Fibroblast of upper back skin (primary cell): ENCODE measurements at places on chromosomes 6 and 20.
A peak's percentile ranks its signal among the peaks of the same experiment; 100 is the strongest.

DNA sequence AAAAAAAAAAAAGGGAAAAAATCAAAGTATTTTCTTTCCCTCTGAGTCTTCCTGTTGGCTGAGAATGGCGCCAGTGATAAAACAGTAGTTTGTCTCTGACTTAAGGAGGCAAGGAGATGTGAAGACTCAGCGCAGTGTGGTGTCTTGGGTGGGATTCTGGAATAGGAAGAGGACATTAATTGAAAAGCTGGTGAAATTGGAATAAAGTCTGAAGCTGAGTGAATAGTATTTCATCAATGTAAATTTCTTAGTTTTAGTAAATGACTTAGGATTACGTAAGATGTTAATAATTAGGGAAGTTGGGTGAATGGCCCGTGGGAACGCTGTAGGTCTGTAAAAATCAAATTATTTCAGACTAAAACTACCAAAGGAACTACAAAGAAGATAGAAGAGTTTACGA, 122.8 kb upstream of the ZNF217 start:
- DNase-seq: no peak

GRCh38 chr6:142902636-142903053, 42.3 kb downstream of the HIVEP2 start:
- peak; percentile 99 for DNase-seq

- DNase-seq: peak; percentile 64
Measured at GRCh38 chr20:1820138-1821079, 74.8 kb upstream of the SIRPA start.

- DNase-seq: no peak
Measured at GRCh38 chr6:162019349-162019748, 708.2 kb downstream of the PRKN start.

- DNase-seq: no peak
Measured at GRCh38 chr6:26330859-26331217, 34.2 kb upstream of the BTN3A2 start.

DNA sequence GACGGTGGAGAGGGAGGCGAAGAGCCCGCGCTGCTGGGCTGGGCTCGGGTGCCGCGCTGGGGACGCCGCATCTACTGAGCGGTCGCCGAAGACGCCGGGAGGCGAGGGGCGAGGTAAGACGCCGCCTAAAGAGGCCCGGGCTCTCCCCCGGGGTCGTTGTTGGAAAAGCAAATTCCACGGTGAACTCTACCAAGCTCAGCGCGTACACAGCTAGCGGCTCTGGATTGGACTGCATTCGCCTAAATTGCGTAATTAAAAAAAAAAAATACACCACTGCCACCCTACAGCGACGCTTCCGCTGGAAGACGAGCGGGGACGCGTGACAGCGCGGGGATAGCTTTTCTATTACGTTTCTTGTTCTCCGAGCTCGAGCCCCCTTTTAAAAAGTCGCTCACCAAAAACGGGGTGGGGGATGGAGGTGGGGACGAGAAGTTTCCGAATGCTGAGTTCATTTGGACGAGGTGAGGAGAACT, 92.0 kb upstream of the PRDM1 start:
- peak; percentile 45 for DNase-seq

GRCh38 chr6:151448623-151449022, 3.3 kb downstream of the RMND1 start:
- DNase-seq: no peak

DNA sequence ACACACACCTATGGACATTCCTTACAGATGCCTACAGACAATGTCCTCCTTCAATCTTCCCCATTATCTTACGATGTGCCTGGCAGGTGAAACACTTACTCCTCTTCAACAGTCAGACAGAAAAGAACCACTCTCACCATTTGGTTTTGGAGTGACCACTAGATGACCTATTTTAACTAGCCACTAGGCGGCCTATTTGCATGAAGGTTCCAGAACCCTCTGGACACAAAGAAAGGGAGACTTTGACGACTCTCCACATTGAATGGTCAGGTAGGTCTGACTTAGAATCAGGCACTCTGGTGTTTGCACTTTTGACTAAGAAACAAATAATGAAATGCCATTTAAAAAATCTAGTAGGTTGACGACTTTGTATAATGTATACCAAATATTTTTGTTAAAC, 42.0 kb downstream of the PNLDC1 start:
- DNase-seq: no peak

GRCh38 chr20:20373091-20373571, 5.2 kb downstream of the INSM1 start:
- DNase-seq: peak; percentile 47

DNA sequence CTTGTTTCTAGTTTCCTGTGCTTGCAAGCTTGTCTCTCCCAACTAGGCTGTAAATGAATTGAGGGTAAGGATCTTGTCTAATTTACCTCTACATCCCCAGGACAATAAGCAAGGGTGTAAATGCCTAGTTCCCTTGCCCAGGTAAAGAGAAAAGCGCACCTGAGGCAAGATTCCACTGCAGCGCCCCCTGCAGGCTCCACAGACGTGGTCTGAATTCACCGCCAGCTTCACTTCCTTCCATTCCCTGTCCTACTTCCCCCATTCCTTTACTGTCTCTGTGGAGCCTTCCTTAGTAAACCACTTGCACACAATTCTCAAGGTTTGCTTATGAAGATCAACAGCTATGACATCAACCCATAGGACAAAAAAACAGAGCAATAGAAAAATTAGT, 42.3 kb downstream of the ANKEF1 start:
- no peak for DNase-seq

DNA sequence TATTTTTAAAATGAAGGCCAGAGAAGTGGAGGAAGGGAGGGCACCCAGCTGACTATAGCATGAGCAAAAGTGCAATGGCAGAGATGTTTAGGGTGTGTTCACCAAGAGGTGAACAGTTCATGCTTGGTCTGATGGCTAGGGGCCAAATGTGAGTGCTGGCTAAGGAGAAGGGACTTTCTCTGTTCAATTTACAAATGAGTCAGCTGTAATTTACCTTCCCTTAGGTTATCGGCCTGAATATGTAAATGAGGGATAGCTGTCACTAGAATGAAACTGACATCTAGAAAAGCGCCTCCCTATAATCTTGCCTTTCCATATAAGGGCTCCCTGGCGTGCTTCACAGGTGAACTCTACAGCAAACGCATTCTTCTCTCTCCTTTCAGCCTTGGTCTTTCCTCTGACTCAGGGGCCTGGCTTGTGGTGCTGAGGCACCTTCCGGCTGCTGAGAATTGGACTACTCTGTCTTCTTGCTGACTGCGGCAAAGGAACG, 114.7 kb upstream of the BACH2 start:
- DNase-seq: no peak

DNA sequence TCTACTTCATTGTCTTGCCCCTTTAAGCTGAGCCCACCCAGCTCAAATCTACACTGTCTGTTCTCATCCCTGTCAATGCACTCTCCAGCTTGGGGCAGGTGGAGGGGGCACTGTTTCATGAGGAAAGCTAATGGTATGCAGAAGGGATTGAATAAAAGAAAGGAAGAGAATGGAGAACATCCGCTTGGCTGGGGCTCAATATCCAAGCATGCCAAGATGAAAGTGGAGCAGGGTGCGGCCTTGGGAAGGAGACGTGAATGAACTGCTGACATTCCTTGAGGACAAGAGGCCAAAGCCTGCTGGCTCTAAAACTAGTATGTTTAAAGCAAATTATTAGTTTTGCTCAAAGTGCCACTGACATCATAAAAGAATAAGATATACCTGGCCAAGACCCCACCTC, 24.2 kb downstream of the AKAP12 start:
- DNase-seq: peak; percentile 46

DNA sequence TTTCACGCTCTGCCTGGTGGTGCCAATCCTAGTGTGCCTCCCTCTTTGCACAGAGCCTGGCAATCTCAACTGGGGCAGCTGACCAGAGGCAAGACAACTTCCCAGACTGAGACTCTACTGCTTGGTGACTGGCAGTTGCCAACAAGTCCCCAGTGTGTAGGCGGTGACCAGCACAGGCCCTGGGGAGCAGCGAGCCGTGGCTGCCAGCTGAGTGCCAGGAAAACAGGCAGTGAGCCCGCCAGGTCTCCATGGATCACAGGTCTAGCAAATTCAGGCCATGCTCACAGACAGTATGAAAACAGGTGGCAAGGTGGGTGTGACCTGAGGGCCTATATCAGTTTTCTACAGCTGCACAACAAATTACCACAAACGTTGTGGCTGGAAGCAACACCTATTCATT, 289.9 kb downstream of the KIF16B start:
- no peak for DNase-seq

- DNase-seq: no peak
Measured at GRCh38 chr6:101208152-101208551, 185.4 kb upstream of the GRIK2 start.

DNA sequence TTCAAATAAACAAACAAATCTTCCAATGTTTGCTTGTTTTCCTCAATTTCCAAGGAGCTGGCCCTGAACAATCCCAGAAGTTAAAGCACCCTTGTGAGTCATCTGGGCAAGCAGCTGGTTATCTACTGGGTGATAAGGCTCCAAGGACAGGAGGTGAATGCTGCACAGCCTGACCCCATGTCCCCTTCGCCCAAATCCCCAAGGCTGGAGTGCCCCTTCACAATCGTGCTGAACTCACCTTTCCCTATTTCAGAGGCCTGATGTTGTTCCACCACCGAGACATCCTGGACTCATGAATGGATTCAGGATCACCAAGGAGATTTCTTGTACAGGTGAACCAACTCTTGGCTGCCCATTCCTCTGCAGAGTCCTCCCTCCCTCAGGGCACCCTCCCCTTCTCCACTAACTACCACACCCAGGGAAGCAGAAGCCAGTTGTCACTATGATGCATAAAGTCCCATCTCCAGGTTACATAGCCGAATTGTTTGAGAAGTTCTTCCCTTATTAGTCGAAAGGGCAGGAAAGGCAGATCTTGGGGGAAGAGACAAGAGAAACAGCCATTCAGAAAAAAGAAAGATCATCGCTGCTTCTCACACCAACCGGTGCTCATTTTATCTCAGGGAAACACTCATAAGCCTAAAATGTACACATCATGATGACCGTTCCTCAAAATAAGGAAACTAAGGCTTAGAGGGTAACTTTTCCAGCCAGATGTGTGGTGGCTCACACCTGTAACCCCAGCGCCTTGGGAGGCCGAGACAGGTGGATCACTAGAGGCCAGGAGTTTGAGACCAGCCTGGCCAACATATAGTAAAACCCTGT, 138.8 kb upstream of the RREB1 start:
- no peak for DNase-seq

- DNase-seq: no peak
Measured at GRCh38 chr6:129946439-129947140, 71.8 kb upstream of the L3MBTL3 start.

DNA sequence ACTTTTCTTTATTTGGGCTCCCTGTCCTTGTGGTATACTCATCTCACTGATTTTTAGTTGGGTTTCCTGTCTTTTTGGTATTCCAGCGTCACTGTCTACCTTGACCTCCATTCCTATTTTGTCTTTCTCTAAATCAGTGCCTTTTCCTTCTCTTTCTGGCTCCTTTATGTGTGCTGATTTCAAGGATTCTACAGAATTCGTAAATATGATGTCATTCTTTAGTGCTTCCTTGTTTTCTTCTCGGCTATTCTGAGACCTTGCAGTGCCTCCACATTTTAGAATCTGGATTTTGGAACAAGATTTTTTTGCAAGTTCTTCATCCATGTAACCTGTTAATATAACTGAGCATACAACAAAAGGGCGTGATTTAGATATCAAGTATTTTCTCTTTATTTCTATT, 69.8 kb upstream of the NOTCH4 start:
- no peak for DNase-seq

- DNase-seq: no peak
Measured at GRCh38 chr6:75550544-75551167, 51.0 kb upstream of the SENP6 start.

- DNase-seq: no peak
Measured at GRCh38 chr20:22577515-22578220, 6.7 kb downstream of the FOXA2 start.

- DNase-seq: no peak
Measured at GRCh38 chr6:15950962-15951569, 177.8 kb upstream of the MYLIP start.

GRCh38 chr6:136716917-136717715, 75.2 kb downstream of the MAP3K5 start:
- DNase-seq: no peak

DNA sequence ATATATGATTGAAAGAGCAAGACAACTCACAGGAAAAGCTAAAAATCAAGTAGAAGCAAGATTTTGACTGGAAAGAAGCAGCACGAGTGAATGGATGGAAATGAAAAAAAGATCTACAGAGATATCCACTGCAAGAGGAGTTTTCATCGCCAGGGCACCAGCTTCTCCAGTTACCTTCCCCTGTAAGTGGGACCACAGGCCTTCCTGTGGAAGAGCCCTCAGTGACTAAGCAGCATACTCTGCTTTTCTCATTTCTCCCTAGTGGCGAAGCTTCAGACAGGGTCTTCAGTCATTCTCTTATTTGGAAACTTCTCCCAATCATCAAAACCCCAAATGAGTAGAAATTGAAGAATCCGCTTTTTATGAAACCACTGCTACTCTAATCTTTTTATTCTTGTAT, 40.5 kb downstream of the ADGRB3 start:
- DNase-seq: no peak

DNA sequence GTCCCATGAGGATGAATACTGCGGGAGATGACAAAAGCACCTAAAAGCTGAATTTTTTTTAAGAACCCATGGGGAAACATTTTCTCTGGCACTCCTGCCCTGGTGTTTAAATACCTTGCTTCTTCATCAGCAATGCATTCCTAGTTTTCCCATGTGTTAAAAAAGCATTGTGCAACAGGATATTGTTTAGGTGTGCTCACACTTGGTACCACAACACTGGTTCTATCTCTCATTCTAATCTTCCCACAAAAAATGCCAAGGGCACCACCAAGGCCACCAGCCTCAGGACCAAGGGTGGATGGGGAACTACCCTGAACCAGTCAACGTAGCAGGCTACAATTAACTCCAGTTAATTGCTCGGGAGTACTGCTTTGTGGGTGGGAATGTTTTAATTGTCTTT, 50.9 kb downstream of the ALDH5A1 start:
- no peak for DNase-seq

DNA sequence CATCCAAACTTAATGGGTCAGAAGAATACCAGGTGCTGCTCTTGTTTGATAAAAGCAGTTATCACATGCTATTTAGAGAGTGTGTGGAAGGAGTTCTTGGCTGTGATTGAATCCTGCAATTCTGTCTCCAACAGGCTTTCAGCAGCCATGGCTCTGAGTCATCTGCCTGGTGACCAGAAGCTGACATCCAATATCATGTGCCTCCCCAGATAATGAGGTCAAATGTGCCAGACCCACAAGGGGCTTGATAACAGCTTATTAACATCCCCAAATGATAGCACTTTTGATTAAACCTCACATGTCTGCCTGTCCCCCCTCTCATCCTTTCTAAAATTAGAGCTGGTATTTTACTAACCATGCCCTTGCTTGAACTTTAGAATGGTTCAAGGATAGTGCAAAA, 175.7 kb upstream of the PLN start:
- DNase-seq: peak; percentile 15

- DNase-seq: no peak
Measured at GRCh38 chr20:61499859-61500554, 247.9 kb downstream of the CDH4 start.

DNA sequence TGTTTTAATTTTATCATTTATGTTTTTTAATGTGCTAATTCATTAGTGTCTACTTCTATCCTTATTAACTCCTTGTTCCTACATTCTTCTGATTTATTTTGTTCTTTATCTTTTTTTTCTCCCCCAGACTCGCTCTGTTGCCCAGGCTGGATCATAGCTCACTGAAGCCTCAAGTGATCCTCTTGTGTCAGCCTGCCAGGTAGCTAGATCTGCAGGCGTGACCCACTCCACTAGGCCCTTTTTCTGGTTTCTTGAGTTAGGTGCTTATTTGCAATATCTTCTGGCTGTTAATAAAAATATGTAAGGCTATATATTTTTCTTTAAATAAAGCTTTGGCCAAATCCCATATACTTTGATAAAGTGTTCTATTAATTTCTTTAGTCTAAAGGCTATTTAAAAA, 2.8 kb downstream of the TAF11 start:
- no peak for DNase-seq

- no peak for DNase-seq
Measured at GRCh38 chr20:48578397-48579098, 249.3 kb downstream of the PREX1 start.
